ENCODE measurements at places on chromosomes 16 and 17.

GRCh38 chr16:85027958-85028684 is 526 bp downstream of the KIAA0513 start:
- peak; percentile 46 for DNase-seq

GRCh38 chr16:3494386-3494973 is 809 bp downstream of the C16orf90 start:
- DNase-seq: no peak

- no peak for DNase-seq
Observed at GRCh38 chr17:82052638-82053059, 951 bp downstream of the GPS1 start.

GRCh38 chr16:67158637-67159600 is 790 bp downstream of the TRADD start:
- DNase-seq: no peak

DNA sequence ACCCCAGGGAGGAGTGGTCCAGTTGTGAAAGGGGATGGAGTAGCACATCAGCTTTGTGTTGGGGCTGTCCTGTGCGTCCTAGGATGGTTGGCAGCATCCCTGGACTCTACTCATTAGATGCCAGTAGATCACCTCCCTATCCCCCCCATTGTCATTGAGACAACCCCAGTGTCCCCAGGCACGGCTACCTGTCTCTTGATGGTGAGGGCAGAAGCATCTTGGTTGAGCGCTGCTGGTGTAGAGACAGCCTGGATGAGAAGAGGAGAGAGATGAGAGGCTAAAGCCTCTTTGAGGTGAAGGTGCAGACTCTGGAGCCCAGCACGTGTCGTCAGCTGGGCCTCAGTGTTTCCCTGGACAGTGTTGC is 55.4 kb downstream of the TNFRSF13B start:
- no peak for DNase-seq

- DNase-seq: peak; percentile 64
Observed at GRCh38 chr17:81436294-81436849, 41.1 kb downstream of the BAHCC1 start.

GRCh38 chr17:17701658-17702057 is 20.4 kb downstream of the RAI1 start:
- no peak for DNase-seq

- DNase-seq: no peak
Observed at GRCh38 chr17:34997355-34997862, 17.1 kb downstream of the LIG3 start.

DNA sequence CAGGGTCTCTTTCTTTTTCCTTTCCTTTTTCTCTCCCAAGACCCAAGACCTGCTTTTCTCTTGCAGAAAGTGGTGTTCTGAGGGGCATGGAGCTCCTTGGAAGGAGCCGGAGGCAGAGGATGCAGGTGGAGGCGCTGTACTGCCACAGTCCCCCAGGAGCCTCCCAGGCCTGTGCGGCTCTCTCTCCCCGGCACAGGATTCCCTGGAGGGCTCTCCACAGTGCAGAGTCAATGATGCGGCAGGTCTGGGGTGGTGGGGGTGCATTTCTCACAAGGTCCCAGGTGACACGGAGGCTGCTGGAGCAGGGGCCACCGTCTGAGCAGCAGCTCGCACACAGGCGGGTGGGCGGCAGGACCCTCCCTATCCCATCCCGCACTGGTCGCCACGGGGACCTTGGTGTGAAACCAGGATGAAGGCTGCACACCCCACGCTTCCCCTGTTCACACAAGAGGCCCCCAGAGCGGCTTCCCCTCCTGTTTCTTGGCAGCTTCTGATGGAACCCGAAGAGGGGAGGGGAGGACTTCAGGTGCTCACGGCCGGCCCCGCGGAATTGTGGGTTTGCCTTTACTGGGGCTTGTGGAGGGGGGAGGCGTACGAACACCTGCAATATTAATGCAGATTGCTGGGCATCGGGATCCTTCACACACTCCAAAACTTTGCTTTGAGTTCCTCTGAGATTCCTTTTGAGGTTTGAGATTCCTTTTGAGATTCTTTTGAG is 186.9 kb downstream of the ENGASE start:
- DNase-seq: no peak

GRCh38 chr16:66344533-66345145 is 21.9 kb upstream of the CDH5 start:
- no peak for DNase-seq

DNA sequence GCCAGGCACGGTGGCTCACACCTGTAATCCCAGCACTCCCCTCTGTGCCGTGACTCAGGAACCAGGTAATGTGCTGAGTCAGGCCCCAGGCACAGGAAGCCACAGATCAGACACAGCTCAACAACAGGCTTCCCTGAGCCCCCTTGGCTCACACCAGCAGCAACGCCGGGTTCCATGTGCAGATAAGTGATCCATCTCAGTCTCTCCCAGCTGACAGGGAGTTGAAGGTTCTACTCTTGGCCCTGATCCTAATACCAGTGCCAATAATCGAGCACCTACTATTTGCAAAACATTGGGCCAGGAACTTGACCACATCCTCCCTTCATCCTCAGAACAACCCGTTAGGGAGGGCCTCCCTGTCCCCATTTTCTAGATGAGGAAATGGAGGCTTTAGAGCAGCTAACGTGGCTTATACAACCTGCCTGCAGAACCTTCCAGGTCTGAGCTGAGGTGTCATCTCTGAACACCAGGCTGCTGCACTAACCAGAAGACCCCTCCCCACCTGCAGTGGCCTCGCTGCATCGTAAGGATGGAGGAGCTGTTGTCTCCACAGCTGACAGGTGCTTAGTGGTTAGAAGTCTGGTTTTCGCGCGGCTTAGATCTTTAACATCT is 64.8 kb upstream of the AMZ2 start:
- no peak for DNase-seq

GRCh38 chr16:57128771-57129389 is 36.5 kb downstream of the CPNE2 start:
- DNase-seq: no peak

DNA sequence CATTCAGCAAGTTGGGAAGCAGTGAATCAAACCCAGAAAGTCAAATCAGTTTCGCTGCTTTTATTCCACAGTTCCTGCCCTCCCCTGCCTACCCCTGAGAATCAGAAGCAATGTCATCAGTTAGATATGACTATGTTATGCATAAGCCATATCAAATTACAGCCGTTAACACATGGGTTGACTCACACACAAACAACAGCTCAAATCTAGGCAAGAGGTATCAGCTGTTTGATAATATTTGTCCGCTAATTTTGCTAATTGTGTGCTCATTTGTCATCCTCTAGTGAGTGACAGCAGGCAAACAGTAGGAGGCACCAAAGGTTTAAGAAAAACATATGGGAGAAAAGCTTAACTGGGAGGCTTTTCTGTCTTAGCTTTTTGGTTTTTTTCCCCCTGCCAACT is 327.4 kb upstream of the CCL2 start:
- DNase-seq: no peak
